ENCODE measurements at places on chromosomes 6 and 20.

GRCh38 chr6:11094941-11095340, 1.3 kb downstream of the SMIM13 start:
- no peak for DNase-seq

GRCh38 chr6:139184047-139184446, 49.2 kb downstream of the HECA start:
- DNase-seq = no peak

GRCh38 chr6:80540700-80541099, 434.2 kb downstream of the BCKDHB start:
- DNase-seq = no peak

DNA sequence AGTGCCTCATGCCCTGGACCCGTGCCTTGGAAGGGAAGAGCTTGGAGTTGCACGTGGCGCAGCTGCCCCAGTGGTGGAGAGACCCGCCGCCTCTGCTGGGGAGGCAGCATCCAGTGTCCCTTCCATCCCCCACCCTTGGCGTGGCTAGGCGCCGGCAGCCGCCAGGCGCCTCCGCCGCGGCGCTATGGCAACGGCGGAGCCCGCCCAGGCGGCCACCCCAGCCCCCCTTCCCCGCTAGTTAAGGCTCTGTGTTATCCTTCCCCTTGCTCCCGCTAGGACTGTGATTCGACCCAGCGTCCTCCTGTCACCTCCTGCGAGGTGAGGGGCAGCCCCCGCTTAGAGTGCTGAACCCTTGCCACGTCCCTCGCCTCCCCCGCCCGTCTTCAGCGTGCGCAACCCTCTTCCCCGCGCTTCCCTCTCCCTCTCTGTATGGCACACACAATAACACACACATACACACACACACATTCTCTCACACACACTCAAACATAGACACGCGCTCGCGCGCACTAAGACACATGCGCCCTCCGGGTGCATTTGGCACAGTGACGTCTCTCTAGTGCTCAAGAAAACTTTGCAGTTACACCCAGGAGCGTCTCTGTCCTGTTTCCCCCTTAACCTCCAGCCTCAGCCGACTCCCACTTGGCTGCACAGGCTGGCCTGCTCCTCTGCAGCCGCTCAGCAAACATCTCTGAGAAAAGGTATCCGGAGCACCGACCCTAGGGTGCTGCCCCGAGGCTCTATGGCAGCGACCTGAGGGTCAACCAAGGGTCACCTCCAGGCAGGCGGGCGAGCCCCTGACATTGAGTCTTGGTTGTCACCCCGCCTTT, 8.5 kb downstream of the GRIK2 start:
- DNase-seq = peak; percentile 50

- DNase-seq = no peak
Measured at GRCh38 chr6:129110690-129111343, 227.9 kb downstream of the LAMA2 start.

DNA sequence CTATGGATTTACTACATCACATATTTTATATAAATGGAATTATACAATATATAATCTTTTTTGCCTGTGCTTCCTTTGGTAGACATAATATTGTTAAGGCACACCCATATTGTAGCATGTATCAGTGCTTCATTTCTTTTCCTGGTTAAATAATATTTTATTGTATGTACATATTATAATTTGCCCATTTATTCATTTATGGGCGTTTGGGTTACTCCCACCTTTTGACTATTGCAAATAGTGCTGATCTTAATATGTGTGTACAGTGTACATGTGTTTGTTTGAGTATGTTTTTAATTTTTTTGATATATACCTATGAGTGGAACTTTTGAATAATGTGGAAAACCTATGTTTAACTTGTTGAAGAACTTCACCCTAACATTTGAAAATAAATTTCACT, 804.2 kb downstream of the DHX35 start:
- DNase-seq = no peak

GRCh38 chr6:137754866-137755265, 112.2 kb upstream of the TNFAIP3 start:
- no peak for DNase-seq

DNA sequence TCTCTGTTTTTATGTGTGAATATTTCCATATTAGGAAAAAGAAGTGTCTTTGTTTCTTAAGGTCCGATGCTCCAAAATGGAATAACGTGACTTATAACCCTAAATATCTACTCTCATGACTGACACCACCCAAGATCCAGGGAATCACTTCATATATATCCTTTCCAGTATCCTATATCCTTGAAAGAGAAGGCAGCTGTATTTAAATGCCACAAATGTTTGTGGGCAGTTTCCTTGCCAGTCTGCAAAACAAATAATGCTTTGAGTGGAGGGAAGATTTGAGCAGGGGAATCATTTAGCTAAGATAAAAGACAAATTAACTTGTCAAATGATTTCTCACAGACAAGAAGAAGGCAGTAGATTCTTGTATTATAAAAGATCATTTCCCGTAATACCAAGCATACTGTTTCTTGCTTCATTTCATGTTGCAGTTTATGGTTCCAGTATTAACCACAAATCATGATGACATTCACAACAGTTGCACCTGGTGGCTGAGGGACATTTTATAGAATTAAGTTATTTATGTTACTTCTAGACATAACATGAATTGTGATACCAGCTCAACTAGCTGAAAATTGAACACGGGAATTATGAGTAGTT, 30.0 kb upstream of the FABP7 start:
- DNase-seq = peak; percentile 67

DNA sequence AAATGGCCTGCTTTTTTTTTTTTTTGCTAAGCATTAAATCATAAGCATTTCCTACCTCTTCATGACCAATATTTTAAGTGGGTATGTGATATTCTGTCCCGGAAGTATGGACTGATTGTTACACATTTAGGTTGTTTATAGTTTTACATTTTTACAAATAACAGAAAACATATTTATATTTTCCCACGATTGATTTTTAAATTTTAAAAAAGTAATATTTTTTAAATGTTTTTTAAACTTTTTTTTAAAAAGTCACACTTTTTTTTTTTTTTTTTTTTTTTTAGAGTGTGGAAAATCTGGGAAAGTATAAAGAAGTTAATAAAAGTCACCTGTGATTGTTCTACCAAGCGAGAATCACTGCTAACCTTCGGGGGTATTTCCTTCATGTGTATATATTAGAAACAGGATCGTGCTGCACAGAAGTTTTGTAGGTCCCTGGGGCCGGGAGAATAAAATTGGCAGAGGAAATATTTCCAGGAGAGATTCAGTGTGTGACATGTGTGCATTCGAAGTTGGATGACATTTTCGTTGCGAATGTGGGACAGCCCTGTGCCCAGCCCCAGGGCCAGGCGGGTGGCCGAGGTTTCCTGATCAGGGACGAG, 173.1 kb downstream of the CDC5L start:
- no peak for DNase-seq

GRCh38 chr6:71127374-71127773, 161.2 kb upstream of the OGFRL1 start:
- DNase-seq = no peak

- no peak for DNase-seq
Measured at GRCh38 chr6:148392671-148393070, 50.0 kb downstream of the SASH1 start.

DNA sequence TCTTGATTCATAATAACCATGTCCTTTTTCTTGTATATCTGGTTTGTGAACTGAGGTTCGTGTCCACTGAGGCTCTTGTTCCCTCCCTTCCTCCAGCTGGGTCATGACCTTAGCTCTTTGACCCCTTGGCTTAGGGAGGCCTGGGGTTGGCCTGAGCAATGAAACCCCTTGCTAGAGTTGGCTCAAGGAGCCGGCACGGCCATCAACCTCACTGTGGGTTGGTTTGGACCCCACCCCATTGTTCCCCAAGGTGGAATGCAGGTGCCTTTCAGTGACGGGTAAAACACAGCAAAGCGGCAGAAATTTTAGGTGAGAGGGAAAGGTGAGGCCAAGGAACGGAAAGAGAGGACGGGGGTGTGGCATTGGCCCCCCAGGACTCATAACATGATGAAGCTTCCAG, 44.5 kb upstream of the PHACTR3 start:
- no peak for DNase-seq

DNA sequence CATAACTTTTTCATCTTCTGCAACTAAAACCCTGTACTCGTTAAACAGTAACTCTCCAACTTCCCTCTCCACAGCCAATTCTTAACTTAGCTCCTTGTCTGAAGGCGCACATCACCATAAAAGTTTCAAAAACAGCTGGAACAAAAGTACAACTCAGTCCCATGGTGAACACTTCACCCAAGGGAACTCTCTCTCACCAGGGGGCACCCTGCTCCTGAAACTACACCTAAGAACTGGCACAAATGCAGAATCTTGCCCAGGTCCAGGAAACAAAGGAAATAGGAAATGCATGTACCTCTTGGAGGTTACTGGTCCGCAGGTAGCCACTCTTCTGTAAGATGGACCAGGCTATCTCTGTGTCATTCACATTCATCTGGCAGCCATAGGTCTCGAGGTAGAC, 6.6 kb downstream of the CDK5RAP1 start:
- no peak for DNase-seq

DNA sequence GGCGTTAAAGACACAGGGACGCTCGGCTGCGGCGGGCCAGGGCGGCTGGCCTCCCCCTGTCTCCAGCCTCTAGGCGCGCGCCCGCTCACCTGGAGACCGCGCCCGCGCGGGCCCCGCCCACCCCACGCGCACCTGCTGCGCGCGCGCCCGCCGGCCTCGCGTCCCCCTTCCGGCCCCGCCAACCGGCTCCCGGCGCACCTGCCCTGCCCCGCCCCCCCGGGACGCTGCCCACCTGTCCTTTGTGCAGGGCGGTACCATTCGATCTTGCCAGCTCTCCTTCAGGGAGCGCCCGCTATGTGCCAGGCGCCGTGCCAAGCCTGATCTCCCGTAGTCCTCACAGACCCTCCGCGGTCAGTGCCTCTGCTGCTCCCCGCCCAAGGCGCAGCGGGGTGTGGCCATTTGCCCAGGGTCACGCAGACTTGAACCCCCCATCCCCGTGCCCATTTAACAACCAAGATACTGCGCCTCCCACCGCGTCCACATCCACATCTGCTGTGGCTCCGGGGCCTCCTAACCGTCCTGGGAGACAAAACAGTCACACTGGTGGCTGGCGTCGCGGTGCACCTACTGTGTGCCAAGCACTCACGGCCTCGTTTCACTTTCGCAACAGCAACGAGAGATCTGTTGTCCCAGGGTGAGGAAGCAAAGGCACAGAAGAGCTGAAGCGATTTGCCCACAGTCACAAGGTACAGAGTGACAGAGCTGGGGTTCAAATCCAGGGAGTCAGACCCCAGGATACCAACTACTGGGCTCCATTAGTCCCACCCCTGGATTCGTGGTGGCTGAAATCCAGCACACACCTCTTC, 48.1 kb downstream of the NOL4L start:
- DNase-seq = peak; percentile 63

DNA sequence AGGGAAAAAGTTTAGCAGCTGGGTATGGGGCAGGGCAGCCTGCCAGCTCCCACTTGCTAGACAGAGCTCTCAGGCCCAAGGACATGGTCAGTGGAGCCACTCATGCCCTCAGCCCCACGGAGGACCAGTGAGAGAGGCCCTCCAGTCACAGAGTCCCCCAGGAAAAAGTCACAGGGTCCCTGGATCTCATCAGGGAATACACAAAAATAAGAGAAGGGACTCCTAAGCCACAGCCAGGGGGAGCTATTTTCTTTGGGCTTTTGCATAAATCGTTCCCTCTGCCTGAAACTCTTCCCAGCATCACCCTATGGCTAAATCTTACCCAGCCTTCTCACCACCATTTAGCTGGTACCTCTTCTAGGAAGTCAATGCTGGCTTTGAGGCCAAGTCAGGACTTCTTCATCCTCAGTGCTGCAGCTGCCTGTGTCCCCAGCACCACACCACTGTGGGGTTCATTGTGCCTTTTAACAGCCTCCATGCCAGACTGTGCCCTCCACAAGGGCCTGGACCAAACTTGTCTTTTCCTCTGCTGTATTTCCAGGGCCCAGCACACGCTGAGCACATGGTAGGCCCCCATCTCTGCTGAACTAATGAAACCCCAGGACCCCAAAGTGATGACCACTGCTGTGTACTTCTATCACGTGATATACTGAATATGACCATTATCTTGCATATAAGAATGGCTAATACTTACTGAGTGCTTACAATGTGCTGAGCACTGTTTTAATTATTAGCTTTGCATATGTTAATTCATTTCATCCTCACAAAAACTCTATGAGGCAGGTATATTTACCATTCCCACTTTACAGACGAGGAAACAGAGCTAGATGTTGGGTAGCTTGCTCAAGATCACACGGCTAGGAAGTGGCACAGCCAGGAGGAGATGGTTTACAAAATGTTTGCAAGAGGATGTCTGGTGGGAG, 2.0 kb downstream of the ZNF335 start:
- DNase-seq = peak; percentile 42

DNA sequence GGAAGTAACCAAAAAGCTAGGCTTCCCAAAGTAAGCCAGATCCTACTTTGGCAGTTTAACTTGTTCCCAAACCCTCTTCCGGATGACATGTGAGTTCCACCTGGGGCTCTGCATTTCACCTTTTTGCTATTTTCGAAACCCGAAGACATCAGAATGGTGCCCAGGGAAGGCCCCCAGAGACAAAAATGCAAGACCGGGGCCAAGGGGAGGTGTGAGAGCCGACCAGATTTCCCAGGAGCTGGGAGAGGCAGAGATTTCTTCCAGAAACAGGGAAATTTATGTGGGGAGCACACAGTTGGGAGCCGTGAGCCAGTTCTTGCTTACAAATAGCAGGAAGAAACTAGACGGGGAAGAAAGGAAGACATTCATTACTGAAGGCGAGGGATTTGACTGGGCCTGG, 209.7 kb downstream of the ZNF217 start:
- DNase-seq = no peak

GRCh38 chr6:137678451-137678850, 184.3 kb upstream of the OLIG3 start:
- no peak for DNase-seq

DNA sequence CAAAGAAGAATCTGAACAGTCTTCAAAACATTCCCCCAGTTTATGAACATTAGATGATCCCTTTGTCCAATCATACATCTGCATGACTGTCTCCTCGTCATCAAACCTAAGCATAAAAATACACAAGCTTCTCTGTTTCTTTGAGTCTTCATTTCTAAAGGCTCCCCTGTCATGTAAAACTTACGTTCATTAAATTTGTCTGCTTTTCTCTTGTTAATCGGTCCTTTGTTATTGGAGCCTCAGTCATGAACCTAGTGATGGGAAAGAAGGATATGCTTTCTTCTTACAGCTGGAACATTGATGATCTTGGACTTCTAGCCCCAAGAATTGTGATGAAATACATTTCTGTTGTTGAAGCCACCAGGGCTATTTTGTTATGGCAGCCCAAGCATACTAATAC, 18.0 kb upstream of the RIPOR2 start:
- no peak for DNase-seq

Measured in SHP77 (cell line).